ENCODE measurements at places on chromosomes 12 and 14.
A peak's percentile ranks its signal among the peaks of the same experiment; 100 is the strongest.

- no peak for DNase-seq
These were observed 465.3 kb upstream of the RGS6 start for GRCh38 chr14:71466946-71467345.

DNA sequence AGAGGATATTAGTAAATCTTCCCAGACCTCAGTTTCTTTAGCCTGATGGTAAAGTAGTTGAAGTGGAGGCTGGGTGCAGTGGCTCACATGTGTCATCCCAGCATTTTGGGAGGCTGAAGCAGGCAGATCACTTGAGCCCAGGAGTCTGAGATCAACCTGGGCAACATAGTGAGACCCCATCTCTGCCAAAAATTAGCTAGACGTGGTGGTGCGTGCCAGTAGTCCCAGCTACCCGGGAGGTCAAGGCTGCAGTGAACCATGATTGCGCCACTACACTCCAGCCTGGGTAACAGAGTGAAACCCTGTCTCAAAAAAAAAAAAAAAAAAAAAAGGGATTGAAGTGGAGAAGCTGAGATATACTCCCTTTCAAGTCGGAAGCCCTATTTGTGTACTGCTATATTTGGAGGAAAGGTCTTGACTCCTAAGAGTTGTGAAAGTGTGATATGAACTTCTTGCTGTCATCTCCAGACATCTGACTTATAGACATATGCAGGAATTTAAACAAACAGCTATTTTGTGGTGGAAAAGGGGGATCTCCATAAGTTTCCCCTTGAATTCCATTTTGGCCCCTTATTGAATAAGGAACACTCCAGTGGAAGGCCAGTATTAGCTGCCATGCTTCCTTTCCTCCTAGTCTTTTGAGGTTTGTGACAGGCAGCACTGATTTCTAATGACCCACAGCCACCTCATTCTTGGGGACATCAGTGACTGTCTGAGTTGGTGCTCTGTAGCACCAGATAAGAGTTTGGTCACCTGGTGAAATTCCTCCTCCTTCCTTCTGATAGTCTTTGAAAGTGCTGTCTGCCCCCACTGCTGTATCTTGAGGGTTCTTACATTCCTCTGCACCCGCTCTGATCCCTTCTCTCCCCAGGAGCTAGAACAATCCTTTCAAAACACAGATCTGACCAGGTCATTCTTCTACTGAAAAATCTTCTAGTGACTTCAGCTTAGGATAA, 7.4 kb downstream of the ELK3 start:
- no peak for DNase-seq

GRCh38 chr12:12837025-12837812, 24.1 kb downstream of the DDX47 start:
- DNase-seq: peak; percentile 4

- no peak for DNase-seq
These were observed 30.0 kb downstream of the POLE start for GRCh38 chr12:132657004-132657727.

DNA sequence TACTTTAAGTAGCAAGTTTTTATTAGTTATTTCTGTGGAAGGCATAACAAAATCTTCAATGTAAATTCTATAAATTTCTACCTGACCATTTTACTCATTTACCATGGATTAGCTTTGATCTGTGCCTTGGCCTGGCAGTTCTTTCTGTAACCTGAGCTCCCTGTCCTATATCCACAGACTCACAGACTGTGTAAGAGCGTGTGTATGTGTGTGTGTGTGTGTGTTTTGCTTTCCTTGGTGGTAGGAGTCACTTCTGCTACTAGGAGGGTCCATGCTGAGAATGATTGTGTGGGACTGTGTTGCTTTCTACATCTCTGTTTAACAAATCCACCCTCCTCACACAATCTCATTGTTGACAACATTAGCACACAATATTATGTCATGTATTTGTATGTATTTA, 221.2 kb upstream of the PELI2 start:
- DNase-seq: no peak

DNA sequence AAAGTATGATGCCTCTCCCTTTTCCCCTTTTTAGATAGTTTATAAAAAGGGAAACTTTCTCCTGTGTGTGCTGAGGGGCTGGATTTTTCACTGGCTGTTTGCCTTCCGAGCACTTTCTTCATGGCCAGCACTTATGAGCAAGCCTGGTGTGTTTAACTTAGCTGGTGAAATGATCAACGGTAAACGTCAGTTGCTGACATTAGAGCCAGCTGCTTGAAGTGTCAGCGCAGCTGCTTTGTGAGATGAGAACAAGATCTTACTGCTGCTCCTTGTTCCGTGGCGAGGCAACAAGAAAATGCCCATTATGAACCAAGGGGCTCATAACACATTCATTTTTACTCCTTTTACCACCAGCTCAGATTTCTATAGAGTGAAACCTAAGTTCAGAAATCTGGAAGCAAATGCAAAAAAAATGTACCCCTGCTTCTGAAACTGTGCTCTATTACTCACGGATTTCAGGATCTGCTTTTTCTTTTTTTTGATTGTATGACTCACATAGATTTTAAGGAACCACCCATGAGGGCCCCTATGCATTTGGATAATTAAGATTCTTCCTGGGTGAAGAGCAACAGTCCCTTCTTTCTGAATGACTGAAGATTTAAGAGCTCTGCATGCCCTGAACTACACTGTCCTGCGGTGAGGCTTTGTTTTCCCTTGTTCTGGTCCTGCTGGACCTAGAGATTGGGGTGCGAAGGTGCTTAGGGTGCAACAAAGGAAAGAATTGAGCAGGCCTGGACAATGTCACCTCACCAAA, 74.3 kb upstream of the CPM start:
- DNase-seq: peak; percentile 37

GRCh38 chr14:32072676-32073075, 4.4 kb upstream of the ARHGAP5 start:
- DNase-seq: no peak

DNA sequence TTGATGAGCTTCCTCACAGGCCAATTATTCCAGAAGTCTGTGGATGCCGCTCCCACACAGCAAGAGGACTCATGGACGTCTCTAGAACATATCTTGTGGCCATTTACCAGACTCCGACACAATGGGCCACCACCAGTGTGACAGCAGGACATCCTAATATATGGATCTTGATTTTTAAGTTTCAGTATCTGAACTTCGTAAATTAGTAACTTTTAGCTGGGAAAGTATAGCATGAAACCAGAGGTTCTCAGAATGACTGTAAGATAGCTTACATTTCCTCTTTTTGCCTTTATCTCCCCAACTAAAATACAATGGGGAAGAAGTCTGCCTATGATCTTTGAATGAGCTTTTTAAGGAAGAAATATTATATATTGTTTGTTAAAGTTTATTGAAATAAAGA, 87.0 kb downstream of the DNAI7 start:
- no peak for DNase-seq

DNA sequence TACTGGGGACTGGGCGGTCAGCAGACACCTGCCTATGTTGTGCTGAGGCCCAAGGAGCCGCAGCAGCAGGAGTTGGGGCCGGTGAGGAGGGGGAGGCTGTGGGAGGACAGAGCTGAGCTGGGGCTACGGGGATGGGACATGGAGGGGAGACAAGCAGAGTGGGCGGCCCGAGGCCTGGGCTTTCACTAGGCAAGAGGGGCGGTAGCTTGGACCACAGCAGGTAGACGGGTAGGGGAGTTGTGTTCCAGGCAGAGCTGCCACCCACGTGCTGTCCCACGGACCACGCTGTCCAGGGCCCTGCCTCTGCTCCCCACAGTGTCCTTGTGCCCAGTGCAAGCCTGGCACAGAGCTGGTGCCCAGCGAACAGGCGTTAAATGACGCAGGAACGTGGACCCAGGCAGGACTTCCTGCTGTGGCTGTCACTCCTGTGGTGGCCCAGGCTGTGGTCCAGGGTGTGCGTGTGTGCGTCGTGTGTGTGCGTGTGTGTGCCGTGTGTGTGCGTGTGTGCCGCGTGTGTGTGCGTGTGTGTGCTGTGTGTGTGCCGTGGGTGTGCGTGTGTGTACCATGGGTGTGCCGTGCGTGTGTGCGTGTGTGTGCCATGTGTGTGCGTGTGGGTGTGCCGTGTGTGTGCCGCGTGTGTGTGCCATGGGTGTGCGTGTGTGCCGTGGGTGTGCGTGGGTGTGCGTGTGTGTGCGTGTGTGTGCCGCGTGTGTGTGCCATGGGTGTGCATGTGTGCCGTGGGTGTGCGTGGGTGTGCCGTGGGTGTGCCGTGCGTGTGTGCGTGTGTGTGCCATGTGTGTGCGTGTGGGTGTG, 6.8 kb downstream of the CEP170B start:
- DNase-seq: no peak

GRCh38 chr12:76180401-76181277, 96.2 kb upstream of the NAP1L1 start:
- no peak for DNase-seq
